Lung (tissue), 17 donors: ENCODE measurements at places on chromosomes 11 and 22.
A peak's percentile ranks its signal among the peaks of the same experiment; 100 is the strongest.

GRCh38 chr11:118819334-118820024, 28.5 kb upstream of the DDX6 start:
- no peak for DNase-seq

DNA sequence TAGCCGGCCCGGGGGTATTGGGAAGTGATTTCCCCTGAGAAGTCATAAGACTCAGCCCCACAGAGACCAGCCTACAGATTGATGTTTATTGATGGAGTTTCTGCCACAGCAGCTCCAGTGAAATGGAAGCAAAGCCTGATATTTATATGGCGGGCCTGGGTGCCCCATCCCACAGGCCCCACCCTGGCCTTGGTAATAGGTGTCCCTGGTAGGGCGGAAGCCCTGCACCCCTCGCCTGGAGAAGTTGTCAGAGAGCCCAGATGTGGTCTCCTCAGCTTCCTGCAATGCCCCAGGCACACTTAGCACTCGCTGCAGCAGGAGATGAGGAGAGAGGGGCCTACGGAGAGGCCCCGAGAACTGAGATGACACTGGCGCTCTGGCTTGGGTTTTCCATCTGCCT, 107.4 kb downstream of the MORC2 start:
- DNase-seq, result no peak

DNA sequence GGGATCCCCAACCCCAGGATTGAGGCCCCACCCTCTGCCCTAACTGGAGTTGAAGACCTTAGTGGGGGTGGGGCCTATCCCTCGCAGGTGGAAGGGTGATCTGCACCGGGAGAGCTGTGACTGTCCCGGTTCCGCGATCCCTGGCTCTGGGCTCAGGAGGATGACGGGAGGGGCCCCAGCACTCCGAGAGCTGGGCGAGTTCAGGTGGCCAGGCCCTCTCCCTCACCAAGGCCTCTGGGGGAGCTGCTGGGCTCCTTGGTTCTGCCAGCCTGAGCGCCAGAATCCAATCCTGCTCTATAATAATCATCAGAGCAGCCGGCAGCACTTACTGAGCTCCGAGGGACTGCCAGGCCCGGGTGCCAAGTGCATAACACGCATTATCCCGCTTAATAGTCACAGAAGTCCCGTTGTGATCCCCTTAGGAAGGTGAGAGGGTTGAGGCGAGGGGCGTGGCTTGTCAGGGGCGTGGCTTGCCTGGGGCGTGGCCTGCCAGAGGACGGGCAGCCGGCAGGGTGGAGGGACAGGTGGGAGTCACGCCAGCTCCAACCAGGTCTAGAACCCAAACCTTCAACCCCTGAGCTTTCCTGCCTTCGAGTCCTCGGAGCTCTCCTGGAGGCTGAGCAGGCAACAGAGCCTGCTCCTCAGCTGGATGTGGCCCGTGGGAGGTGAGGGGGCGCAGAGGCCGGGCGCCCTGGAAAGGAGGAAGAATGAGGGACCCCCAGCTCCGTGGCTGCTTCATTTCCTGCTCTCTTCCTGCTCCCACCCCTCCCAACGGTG, 7.3 kb upstream of the SYT7 start:
- peak; percentile 58 for DNase-seq

DNA sequence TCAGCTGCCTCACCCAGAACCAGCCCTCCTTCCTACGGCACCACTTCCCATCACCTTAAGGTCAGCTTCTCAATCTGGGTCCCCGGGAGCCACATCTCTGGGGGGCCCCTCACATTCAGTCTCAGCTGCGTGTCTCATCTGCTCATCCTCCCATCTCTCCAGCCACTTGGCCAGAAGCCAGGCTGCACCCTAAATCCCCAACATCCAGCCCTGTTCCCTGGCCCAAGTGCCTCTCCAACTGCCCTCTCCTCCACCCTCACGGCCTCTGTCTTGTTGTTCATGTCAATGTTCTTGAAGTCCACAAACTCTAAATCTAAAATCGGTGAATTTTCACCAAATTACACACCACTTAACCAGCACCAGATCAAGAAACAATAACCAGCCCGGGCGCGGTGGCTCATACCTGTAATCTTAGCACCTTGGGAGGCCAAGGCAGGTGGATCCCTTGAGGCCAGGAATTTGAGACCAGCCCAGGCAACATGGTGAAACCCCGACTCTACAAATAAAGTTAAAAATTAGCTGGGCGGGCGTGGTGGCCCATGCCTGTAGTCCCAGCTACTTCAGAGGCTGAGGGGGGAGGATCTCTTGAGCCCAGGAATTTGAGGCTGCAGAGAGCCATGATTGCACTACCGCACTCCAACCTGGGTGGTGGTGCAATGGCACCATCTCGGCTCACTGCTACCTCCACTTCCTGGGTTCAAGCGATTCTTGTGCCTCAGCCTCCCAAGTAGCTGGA, 33.7 kb downstream of the A4GALT start:
- DNase-seq, result no peak

DNA sequence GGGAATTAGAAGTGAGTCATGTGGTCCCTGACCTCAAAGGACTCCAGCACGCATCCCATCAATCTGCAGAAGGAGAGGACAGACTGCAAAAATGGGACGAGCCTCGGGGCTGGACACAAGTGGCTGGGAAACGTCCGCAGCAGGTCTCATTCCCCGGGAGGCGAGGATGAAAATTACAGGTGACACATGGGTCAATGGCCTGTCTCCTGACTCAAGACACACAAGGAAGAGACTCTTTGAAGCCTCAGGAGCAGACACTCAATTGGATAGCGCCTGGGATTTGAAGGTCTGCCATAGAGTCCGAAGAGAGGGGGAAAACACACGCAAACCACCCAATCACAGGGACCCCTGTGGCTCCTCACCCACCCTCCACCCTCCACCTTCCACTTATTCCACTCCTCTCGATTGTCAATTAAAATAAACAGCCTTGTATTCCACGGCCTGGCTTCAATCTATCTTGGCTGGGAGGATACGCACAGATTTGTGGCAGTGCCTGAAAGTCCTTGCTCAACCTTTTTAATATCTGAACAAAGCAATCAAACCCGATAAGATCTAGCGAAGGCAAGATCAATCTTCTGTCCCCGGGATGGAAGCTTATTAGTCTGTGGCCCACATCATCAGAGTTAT, 101.8 kb upstream of the CADM1 start:
- no peak for DNase-seq

DNA sequence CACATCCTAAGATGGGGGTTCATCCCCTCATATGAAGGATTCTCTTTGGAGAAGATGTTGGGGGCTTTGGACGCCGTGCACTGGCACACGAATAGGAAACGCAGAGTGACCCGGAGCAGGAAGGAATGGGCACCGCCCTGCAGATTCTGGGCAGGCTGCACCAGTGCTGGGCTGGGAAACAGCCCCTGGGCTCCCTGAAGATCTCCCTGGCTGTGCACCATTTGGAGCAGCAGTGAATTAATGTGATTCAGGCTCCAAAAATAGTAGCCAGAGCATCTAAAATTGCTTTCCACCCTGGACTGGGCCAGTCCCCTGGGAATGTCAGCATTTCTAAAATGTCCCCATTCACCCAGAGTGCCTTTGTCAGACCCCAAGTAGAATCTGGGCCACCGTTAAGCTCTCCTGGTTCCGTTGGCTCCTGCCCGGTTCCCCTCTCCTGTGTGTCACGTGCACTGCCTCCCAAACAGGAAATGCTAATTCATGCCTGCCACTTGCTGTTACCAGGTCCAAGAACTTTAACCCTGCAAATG, 18.6 kb downstream of the IRAG1 start:
- no peak for DNase-seq

DNA sequence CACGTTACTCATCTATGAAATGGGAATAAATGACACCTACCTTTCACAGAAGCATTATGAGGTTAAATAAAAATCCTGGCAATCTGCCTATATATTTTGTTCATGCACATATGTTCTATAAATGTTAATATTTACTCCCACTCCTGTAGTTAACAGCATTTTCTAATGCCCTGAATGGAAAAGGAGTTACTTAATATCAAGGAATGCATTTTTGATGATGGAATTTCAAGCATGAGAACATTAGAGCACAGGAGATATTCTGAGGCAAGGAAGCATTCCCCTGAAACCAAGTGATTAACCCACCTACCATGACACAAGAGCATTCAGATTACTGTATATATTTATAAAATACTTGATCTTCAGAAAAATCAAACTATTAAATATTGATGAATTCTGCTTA, 102.1 kb downstream of the ARHGAP32 start:
- no peak for DNase-seq

DNA sequence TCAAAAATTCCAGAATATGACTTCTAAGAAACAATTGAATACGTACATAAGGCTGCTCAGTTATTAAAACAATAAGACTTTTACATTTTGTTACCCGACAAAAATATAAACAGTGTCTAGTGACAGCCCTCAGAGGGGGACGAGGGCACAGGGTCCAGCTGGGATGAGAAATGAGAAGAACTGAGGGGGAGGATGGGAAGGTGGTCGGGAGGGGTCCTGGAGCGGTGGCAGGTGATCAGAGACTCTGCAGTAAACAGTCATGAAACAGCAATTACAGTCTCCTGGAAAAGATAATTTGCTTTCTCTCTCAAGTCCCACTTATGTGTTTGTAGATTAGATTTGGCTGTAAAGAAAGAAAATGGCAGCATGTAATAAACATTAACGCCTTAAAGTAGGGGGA, 56.0 kb downstream of the PACSIN2 start:
- DNase-seq, result no peak

- DNase-seq, result no peak
Observed at GRCh38 chr11:76047231-76047630, 159.1 kb downstream of the WNT11 start.

DNA sequence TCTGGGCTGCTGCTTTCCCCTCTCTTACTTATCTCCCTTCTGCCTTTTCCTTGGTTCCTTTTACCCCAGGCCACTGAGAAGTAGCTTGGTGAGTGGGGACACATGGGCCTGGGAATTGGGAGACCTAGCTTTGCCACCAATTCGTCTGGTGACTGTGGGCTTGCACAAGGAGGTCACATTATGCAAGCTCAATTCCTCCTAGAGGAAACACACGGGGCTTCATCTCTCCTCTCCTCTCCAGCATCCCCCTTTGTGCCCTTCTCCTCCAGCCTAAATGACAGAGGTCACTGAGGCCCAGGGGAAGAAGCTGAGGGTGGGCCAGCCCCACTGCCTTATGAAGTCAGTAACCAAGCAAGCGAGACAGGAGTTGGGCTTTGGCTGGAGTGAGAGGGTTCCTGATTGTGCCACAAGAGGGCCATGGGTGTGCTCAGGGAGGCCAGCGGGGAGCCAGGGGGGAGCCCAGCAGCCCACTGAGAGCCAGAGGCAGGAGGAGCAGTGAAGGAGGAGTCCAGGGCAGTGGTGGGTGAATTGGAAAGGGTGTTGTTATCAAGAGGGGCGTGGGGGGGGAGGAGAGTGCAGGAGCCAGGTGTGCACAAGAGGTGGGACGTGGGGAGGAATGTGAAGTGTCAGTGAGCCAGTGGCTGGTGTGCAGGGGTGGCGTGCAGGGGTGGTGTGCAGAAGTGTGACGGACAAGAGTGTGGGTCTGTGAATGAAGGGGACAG, 2.0 kb downstream of the CLCF1 start:
- peak; percentile 59 for DNase-seq

GRCh38 chr11:10488934-10489691, 34.0 kb downstream of the AMPD3 start:
- DNase-seq, result no peak

- DNase-seq, result no peak
Observed at GRCh38 chr11:77501758-77502157, 27.9 kb upstream of the PAK1 start.

DNA sequence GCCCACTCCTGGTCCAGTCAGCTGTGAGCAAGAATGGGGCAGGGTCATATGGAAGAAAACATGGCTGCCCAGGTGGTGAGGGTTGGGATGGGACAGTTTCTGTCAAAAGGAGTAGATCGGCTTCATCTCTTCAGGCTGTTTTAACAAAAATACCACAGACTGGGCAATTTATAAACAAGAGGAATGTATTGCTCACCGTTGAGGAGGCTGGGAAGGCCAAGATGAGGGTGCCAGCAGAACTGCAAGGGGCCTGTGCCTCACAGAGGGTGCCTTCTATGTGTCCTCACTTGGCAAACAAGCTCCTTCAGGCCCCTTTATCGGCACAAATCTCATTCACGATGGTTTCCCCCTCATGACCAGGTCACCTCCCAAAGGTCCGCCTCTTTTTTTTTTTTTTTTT, 18.1 kb upstream of the RELT start:
- DNase-seq, result no peak

- peak; percentile 40 for DNase-seq
Observed at GRCh38 chr11:110362971-110363509, 66.6 kb upstream of the RDX start.

- peak; percentile 63 for DNase-seq
Observed at GRCh38 chr11:16356057-16356760, at the start of gene SOX6. TSS of gene SOX6 (minus strand) at chr11:16356546. CDS start at chr11:16341248, 15,298 bp downstream.

- peak; percentile 46 for DNase-seq
Observed at GRCh38 chr11:59429924-59430516, 3.8 kb upstream of the OR5A2 start.

DNA sequence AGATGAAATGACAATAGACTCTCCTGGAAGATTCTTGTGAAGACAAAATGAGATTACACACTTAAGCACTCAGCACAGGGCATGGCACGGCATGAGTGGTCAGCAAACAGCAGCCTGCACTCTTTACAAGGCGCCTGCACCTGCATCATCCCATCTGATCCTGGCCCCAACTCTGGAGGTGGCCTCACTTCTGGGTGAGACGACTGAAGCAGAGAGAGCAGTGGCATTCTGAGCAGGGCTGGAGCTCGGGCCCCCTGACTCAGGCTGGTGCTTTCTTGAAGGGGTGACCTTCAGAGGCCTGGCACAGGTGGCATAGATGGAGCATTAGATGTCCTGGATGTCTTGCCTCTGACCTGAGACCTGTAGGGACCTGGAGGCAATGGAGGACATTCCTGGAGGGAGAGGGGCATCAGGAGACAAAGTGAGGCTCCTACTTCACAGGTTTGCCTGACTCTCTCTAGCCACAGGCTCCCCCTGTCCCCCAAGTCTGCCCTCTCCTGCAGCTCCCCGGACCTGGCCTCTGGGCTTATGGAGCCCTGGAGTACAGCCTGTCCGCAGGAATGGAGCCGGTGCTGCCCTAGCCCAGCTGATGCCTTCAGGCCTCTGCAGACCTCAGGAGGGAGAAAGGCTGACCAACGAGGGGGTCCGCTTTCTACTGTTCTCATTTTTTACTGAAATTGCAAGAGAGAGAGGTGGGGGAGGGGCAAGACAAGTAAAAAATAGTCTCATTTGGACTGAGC, 65.5 kb upstream of the THY1 start:
- DNase-seq, result no peak

- DNase-seq, result no peak
Observed at GRCh38 chr11:116715383-116715782, 57.4 kb downstream of the BUD13 start.

DNA sequence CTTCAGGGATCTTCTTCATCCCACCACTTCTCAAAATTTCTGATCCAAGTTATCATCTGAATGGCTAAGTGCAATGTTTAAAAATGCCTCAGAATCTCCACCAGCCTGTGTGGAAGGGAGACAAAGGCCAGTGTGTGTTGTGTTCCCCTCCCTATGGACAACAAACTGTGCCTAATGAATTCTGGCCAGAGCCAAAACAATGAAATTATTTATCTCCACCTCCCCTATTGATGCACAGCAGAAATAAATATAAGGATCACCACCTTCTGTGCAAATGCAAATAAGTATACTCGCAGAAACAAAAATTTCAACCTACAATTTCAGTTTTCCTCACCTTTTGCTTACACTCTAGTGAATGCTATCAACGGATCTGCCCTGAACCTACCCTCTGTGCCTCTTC, 75.8 kb downstream of the GAB2 start:
- no peak for DNase-seq

- DNase-seq, result no peak
Observed at GRCh38 chr22:39418696-39419095, 19.1 kb downstream of the TAB1 start.
